ENCODE measurements at places on chromosomes 4 and X.
A peak's percentile ranks its signal among the peaks of the same experiment; 100 is the strongest.

DNA sequence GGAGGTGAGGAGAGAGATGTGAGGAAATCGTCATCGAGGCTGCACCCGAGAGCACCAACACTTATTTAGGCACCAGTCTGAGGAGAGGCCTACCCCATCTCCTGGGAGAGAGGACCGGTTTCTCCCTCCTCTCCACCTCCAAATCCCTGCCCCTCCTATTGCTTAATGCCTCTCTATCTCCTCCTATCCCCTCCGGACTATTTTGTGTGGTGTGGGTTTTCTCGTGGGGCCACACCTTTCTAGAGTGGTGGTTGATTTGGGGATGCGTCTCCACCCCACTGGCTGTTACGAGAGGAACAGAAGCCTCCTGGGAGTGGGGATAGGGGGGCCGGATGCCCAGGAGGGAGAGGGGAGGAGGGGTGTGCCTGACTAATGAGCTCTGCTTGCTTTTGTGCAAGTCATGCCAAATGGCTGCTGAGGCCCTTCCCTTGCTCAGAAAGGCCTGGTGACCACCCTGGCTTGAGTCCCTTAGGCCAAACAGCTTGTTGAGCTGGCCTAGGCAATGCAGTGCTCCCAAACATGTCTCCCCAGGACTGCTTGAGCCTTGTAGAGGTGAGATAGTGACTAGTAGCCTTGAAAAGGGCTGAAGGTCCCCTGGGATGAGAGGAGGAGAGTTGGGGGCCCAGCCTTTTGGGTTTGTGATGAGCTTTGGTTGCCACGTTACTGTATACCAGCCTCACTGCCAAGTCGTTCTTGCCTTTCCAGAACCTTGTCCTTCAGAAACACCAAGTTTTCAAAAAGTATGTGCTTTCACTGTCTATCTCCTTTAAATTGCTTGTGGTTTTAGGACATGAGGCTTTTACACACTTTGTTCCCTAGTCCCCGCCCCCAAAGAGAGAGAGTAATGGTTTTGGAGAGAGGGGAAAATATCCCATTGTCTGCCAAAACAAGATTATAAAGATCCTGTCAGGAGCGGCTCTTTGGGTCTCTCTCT, 1.2 kb downstream of the MSN start:
- peak; percentile 40 for DNase-seq

GRCh38 chrX:8738588-8739189, 6.8 kb upstream of the ANOS1 start:
- no peak for DNase-seq

DNA sequence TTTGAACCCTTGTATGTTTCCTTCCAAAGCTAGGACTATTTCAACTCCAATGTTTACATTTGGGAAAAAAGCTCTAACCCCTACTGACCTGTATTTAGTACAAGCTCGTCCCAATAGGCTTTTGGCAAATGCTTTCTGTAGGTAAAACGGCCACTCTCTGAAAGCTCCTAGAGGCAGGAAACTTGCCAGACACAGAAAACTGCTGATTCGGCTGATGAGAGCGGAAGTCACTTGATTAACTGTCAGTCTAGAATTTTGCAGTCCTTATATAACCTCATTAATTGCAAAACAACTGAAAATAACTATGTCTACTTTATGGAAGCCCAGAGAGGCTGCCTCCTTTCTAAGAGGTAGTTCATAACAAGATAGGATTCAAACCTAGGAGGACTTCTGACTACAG, 108.1 kb downstream of the TSPAN7 start:
- DNase-seq, result no peak

- DNase-seq, result no peak
Measured at GRCh38 chr4:188658958-188659522, 519.8 kb downstream of the TRIML1 start.

DNA sequence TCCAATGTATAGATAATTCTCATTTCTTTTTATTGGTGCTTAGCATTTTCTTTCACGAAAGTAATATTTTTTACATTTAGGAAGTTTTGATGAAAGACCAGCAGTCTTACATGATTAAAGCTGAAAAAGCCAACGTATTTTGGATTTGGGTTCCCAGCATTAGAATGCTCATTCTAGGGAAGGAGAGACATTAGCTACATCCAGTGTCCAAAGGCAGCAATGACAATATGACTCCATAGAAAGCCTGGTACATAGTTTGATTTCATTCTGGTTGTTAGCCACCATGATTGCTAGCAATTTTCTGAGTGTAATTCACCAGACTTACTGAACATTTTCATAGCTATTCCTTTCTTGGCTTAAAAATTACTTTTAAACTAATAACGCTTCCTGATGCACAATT, 1397.5 kb downstream of the PCDH7 start:
- no peak for DNase-seq

GRCh38 chrX:20529301-20529700, 262.6 kb upstream of the RPS6KA3 start:
- no peak for DNase-seq

DNA sequence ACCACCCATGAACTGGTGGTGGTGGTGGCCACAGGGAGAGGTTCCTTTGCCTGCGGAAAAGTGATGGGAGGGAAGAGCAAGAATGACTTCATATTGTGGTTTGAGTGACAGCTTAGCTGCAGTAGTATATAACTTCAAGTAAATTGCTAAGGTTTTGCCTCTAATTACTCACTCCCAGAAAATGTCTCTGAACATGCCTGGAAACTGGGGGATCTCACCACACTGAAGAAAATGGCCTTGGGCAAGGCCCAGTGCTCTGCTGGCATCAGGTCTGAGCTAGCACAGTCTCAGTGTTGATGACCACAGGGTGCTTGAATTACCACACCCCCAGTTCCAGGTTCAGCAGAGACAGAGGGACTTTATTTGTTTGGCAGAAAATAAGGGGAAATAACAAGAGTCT, 2085.4 kb downstream of the ARAP2 start:
- DNase-seq, result no peak

- DNase-seq, result no peak
Measured at GRCh38 chr4:142701017-142701416, 145.1 kb downstream of the INPP4B start.

GRCh38 chrX:71225009-71225408, 2.0 kb downstream of the GJB1 start:
- no peak for DNase-seq

- no peak for DNase-seq
Measured at GRCh38 chr4:104475652-104476051, 19.0 kb downstream of the CXXC4 start.

GRCh38 chrX:113741744-113742143, 842.1 kb upstream of the HTR2C start:
- DNase-seq, result no peak

DNA sequence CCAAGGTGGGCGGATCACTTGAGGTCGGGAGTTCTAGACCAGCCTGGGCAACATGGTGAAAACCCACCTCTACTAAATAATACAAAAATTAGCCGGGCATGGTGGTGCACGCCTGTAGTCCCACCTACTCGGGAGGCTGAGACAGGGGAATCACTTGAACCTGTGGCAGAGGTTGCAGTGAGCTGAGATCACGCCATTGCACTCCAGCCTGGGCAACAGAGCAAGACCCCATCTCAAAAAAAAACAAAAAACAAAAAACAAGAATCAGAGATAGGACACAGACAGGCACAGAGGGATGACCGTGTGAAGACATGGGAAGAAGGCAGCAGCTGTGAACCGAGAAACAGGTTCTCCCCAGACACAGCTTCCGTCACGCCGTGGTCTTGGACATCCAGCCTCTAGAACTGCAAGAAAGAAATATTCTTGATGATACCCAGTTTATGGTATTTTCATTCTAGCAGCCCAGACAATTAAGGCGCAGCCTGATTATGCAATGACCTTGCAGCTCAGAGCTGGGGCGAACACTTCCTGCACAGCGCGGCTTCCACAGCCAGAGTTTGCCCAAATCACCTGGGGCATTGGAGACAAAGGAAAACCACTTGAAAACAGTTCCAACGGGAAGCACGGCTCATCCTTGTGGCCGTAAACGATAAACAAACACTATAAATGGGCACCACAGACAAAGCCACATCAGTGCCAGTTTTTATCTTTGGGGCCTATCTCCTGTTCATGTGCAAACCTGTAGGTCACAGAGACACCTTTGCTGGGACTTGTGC, 4.2 kb upstream of the ARSD start:
- no peak for DNase-seq

DNA sequence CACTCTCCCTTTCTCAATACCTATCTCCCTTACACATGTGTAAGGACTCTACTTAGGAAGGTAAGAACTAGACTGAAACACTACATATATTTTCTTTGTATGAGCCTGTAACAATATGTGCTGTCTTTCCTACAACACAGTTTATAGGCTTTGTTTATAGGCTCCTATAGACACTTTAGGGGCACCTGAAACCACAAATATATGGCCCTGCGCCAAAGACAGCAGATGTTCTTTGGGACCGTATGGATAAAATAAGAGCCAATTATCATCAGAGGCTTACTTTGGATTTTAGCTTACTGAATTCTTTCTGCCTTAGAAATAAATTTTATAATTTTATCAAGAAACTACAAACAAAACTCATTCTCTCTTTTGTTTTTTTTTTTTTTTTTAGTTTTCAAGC, 16.6 kb upstream of the CXCL3 start:
- no peak for DNase-seq

- no peak for DNase-seq
Measured at GRCh38 chr4:142929526-142929925, 83.4 kb upstream of the INPP4B start.

- DNase-seq, result no peak
Measured at GRCh38 chrX:47194194-47194787, 662 bp downstream of the UBA1 start.

GRCh38 chr4:136749989-136750388, 782.3 kb downstream of the PCDH18 start:
- no peak for DNase-seq

- DNase-seq, result no peak
Measured at GRCh38 chr4:3707423-3708102, 58.6 kb upstream of the ADRA2C start.

- DNase-seq, result no peak
Measured at GRCh38 chr4:186248643-186249042, 17.3 kb upstream of the F11 start.

DNA sequence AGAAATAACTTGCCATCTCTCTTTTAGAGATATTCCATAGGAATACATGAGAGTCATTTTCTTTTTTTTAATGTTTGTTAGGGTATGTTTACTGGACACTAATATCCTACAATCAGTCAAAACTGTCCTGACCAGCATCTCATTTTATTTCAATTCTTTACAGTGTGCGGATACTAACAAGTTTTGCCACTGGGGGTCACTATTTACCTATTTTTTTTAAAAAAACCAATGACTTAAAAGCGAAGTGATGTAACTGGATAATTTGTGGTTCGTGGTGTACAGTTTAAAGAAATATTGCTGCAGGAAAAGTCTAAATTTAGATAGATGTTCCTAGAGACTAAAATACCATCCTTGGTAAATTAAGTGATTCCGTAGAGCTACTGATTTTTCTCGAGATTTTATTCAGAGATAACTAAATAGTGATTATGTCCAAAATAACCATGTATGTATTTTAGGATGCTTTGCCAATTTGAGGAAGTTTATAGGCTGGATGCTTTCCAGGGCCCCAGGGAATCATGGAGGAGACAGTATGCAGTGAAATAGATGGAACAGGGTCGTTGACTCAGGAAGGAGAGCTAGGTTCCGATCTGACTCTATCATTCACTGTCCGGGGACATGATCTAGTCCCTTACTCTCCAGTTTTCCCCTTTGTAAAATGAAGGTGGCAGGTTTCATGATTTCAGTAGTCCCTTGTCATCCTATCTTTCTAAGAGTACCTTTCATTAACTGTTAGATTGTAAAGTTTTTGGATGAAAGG, 34.0 kb upstream of the GNPDA2 start:
- no peak for DNase-seq

- DNase-seq, result no peak
Measured at GRCh38 chr4:40265910-40266274, 69.1 kb downstream of the RHOH start.

GRCh38 chr4:40264995-40265909, 68.4 kb downstream of the RHOH start:
- DNase-seq, result no peak

DNA sequence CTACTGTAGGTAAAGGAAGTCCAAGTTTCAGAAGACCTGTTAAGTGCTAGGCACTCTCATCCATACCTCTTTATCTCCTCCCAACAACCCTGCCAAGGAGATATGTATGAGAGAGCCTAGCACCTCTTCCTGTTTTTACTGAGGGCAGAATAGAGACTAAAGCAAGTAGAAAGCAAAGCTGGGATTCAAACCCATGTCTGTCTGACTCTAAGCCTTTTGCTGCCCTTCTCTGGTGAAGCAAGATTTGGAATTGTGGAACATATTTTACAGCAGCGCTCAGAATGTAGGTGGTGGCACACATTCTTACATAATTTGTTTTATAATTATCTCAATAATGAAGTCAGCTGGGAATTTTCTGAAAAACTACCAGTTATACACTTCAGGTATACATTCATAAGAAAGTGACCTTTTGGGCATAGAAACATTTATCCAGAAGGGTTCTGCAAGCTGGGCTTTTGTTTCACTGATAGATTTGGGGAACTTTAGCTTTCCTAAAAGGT, 41.7 kb downstream of the SEPTIN11 start:
- DNase-seq, result no peak

DNA sequence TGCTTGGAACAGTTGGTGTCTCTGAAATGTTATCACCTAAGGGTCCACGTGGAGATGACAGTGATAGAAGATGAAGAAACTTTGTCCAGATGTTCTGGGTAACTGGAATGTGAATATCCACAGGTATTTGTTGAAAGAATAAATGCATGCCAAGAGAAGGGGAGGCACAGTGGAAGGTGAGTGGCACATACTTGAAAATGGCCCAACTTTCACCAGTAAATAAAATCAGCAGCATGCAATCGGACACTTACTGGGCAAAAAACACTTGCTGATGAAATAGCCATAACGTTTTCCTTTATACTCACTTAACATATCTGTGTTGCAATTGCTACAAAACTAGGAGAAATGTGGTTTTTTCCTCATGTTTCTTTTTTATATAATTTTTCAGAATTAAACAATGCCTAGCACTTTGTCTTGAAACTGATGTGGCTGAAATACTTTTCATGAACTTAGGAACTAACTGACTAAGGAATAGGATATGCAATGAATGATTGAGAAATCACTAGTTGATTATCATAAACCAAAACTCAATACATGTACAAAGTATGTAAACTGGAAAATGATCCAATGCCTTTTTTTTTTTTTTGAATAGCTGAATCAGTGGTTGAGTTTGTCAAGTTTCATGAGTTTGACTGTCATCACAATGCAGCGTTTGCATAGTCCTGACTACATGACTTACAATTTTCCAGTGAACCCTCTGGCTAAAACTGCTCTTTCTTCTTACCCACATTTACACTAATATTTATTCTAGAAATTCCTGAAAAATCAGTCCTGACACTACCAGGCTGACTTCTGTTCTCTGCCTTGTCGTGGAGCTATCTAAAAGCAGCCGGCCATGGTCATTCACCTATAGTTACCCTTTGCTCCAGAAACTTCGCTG, 127.4 kb downstream of the CPE start:
- no peak for DNase-seq

- no peak for DNase-seq
Measured at GRCh38 chr4:54217642-54218495, 11.2 kb upstream of the PDGFRA start.

DNA sequence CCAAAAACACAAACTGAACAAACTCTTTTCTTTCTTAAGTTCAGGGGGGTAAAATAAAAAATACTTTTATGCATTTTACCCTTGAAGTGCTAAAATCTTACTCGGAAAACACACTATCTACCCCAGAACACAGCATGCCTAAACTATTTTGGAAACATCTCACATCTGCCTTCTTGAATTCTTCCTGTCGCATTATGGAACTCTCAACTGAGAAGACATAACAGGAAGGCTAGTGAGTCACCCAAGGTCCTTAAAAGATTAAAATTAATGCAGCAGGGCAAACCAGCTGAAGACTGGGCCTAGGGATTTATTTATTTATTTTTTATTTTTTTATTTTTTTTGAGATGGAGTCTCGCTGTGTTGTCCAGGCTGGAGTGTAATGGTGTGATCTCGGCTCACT, 208.2 kb downstream of the APBB2 start:
- DNase-seq, result no peak

All from stimulated activated CD8-positive, alpha-beta memory T cell treated with anti-CD3 and anti-CD28 coated beads, Interleukin-7, amount 100 ng/mL, for 24 hours (primary cell).